ENCODE measurements at places on chromosomes 6 and 20.

- DNase-seq, result no peak
Measured at GRCh38 chr20:63232235-63233060, 3.3 kb upstream of the BIRC7 start.

- no peak for DNase-seq
Measured at GRCh38 chr20:60587986-60588385, 629.8 kb downstream of the CDH26 start.

DNA sequence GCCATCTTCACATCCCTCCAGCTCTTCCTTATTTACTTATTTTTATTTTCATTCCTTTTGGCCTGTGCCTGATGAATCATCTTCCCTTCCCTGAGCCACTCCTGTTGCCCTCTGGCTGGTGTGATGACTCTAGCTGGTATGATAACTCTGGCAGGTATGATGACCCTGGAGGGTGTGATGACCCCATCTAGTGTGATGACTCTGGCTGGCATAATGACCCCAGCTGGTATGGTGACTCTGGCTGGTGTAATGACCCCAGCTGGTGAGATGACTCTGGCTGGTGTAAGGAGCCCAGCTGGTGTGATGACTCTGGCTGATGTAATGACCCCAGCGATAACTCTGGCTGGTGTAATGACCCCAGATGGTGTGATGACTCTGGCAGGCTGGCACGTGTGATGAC, 426.8 kb downstream of the QKI start:
- no peak for DNase-seq

- no peak for DNase-seq
Measured at GRCh38 chr20:16035576-16035975, 537.7 kb downstream of the KIF16B start.

- DNase-seq, result no peak
Measured at GRCh38 chr20:9928955-9929354, 90.1 kb upstream of the PAK5 start.

DNA sequence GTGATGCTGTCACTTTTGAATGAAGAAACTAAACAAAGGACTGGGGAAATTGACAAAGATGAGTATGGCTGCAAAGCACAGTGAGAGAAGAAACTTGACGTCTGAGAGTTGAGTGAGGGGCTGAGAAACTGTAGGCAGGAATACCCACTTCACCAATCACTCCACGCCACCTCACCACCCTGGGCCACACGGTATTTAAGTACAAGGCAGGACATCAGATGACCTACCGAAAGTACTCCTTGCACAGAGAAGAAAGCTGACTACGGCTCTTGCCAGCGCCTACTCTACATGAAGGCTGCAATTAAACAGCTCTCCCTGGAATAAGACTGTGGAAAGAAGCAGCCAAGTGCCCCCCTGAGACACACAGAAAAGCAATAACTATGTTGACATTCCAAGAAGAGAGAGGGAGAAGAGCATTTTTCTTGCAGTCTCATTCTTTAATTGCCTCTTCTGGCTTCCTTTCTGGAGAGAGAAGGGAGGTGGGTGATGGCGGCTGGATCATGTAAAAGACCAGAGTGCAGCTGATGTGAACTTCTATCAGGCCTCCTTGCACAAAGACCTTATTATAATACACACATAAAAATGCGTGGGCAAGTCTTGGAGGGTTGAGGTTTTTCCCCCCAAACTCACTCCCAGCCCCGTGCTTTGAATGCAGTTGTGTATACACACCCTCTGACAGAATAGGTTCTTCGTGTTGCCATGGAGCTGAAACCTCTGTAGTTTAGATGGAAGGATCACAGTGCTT, 44.6 kb downstream of the HIVEP2 start:
- DNase-seq, result peak; percentile 68

GRCh38 chr6:145266432-145267075, 468.8 kb downstream of the EPM2A start:
- no peak for DNase-seq

DNA sequence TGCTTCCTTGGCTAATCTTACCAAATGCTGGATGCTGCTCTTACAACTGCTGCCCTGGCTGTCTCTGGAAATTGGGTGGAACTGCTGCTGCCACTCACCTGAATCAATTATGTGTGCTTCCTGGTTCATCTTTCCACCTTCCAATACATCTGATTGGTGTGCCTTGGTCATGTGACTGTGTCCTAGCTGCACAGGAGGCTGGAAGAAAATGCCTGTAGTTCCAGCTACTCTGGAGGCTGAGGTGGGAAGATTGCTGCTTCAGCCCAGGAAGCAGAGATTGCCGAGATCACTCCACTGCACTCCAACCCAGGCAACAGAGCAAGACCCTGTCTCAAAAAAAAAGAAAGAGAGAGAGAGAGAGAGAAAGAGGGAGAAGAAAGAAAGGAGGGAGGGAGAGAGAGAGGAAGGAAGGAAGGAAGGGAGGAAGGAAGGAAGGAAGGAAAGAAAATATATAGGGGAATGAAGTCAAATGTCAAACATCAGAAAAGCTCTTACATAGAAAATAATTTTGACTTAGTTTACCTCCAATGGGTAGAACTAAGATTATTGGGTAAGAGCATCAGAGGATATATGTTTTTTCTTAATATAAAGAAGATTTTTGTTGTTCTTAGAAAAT, 14.1 kb upstream of the PPARD start:
- no peak for DNase-seq

DNA sequence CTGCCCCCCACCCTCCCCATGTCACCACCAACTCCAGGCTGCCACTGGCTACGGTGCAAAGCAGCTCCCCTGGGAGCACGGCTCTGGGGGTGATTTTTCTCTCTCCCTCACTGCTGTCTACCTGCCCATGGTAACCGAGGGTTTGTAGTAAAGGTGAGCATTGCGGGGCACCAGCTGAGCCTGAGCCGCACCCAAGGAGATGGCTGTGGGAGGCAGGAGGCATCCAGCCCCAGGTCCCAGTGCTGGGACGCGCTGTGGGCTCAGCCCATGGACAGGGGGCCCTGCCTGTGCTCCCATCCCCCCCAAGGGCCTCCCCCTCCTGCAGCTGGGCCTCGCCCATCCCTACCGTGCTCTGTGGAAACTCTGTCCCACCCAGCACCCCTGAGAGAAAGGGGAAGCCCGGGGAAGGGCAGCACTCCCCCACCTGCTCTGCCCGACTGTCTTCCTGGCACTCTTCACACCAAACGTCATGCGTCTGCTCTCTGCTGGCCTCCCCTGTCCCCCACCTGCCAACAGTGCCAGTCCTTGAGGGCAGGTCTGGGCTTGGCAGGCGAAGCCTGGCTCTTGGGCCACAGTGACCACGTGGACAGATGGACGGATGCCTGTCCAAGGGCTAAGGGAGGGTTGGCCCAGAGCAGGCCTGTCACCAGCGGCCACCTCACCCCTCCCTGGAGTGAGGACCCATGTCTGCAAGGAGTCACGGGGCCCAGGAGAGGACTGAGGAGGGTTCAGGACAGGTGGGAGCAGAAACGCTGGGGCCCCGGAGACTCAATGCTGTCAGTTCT, 3.8 kb upstream of the CHRNA4 start:
- DNase-seq, result no peak

GRCh38 chr20:5990946-5991345, 40.5 kb downstream of the MCM8 start:
- DNase-seq, result no peak

DNA sequence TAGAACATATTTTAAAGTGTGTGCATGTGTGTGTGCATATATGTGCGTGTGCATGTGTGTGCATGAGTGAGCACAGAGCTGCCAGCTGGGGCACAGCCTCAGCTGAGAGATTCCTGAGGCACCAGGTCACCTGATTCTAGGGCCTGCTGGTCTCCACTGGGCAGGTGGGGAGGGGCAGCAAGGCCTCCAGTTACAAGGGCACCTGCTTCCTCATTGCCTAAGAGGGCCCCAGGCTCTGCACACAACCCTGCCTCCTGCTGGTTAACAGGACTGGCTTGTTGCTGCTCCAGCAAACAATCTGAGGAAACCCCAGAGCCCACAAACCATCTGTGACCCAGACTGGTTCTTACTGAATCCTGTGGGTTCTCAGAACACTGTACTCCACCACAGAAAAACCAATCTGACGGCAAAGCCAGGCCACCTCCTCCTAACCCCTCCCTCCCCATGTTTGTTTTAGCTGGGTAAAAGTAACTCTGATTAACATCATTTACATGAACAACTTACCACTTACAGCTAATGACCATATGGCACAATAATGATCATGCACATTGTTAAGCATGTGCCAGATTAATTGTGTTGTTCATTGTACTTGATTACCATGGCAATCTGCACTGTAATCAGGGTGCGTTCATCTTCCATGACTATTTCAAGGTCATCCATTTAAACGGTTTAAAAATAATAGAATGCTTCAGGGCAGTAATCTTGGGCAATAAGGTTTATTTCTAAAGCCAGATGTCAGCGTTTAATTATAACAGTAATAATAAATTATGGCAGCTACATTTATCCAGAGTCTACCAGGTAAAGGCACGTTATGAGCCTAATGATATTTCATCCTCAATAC, 23.1 kb upstream of the UBE2J1 start:
- peak; percentile 28 for DNase-seq

- no peak for DNase-seq
Measured at GRCh38 chr6:393391-394221, 2.1 kb downstream of the IRF4 start.

- no peak for DNase-seq
Measured at GRCh38 chr6:38146021-38146733, 326.6 kb downstream of the ZFAND3 start.

DNA sequence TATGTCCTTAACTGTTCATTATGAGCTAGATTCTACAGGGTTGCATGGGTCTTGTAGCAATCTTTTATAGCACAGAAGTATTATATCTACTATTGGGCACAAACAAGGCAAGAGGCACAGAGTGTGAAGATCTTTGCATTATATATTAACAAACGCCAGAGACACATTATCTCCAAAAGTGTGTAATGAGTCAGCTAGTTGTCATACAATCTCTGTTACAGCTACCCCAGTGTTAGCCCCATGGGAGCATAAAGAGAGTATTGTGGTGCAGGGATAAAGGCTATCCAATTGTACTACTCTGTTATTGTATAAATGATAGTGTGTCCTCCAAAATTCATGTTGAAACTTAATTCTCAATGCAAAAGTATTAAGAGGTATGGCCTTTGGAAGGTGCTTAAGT, 148.4 kb upstream of the RIMS1 start:
- DNase-seq, result no peak

- no peak for DNase-seq
Measured at GRCh38 chr6:11851387-11851786, 72.8 kb upstream of the ADTRP start.

GRCh38 chr20:35561268-35561667, 19.4 kb downstream of the ERGIC3 start:
- no peak for DNase-seq

DNA sequence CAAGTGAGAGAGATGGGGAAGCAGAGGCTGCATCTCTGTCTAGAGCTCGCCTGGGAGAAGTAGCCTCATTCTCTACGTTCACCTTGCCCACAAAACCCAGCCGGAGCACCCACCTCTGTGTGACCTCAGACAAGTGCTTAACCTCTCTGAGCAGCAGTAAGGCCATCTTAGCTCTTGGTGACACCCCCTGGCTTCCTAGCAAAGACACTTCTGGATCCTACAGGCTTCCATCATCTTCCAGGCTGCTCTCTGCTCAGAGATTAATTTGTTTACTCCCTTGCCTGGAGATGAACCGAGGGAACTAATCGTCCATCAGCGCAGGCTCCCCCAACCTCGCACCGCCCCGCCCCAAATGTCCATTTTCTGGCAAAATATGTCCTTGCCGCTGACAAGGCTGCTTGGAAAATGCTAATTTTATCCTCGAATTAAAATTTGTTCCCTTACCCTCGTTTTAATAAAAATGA, 24.0 kb upstream of the CTNNBL1 start:
- DNase-seq, result no peak

- DNase-seq, result no peak
Measured at GRCh38 chr20:46368902-46369268, 37.5 kb downstream of the ELMO2 start.

DNA sequence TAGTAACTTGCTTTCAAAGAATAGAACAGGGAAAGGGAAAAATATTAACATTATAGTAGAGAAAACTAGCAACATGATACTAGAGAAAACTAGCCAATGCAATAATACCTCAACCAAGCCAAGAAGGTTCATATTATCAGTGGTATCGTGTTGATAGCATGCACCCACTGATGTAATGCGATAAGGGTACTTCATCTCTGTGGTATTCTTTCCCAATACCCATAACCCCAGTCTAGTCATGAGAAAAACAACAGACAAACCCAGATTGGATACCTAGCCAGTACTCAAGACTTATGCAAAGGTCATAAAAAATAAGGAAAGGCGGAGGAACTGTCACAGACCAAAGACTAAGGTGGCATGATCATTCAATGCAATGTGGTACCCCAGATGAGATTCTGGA, 21.0 kb downstream of the BLOC1S5 start:
- DNase-seq, result no peak

GRCh38 chr20:59325142-59325523, 24.7 kb downstream of the EDN3 start:
- DNase-seq, result no peak

- no peak for DNase-seq
Measured at GRCh38 chr6:82000551-82000950, 247.0 kb downstream of the IBTK start.

- no peak for DNase-seq
Measured at GRCh38 chr20:22524393-22525015, 59.9 kb downstream of the FOXA2 start.

DNA sequence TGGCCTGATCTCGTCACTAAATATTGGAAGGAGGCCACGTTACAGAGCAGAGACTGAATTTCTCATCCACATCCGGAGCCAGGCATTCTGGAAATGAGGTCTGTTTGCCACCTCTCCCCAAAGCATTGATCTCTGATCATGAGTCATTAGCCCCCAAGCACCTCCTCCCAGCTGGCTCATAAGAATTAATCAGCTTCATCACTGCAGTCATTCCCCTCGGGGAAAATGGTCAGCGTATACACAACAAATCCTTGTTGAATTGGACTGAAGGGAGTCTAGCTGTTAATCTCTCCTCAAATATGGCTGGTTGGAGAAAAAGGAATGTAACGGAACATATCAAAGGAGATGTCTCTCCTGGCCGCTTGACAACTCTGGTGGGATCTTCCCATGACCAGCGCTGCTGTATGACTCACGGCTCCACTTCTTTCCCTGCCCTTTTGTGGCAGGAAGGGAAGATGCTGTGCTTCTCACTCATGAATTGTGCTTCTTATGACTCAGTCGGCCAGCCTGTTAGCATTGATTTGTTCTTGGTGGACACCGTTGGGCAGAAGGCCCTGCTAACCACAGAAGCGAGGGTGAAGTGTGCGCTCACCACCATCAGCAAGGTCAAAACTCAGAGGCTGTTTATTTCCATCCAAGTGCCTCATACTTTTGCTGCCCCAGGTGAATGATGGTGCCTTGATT, 76.7 kb downstream of the RNF182 start:
- DNase-seq, result no peak

GRCh38 chr20:58986968-58987517, 6.0 kb downstream of the NELFCD start:
- DNase-seq, result no peak

GRCh38 chr6:165585060-165585459, 78.0 kb downstream of the PDE10A start:
- no peak for DNase-seq

GRCh38 chr20:8318965-8319625, 187.0 kb downstream of the PLCB1 start:
- DNase-seq, result no peak

- no peak for DNase-seq
Measured at GRCh38 chr6:144053601-144054000, 41.8 kb downstream of the SF3B5 start.
